ENCODE measurements at places on chromosomes 12 and 14.

DNA sequence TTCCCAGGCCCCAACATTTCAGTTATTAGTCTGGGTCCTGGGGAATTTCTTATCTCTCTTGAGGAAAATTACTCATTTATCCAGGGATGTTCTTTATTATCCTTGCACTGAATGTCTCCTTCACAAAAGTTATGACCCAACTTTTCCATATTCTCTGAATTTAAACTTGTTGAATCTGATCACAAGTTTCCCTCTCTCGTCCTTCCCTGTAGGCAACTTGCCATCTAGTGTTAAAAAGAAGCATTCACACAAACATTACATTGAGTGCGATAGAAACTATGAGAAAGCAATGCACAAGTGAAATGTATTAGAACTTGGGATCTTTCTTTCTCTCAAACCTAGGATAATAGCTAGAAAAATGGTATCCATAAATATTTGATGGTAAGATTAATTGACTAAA, 608.4 kb downstream of the FSCB start:
- DNase-seq, result no peak

DNA sequence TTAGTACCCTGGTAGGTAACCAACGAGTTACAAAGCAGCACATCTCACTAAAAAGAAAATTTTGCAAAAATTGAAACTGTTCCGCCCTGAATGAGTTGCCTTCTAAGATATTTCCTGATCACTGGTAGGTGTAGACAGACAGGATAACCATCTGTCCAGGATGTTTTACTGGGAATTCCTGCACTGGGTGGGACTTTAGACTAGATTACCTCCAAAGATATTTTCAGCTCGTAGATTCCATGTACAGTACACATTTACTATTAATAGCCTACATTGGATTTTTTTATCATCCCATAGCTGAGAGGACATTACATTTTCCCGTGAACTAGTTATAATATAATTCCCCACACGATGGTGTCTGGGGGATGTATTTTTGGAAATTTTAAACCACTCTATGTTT, 139.6 kb downstream of the DYRK2 start:
- no peak for DNase-seq

- DNase-seq, result no peak
Measured at GRCh38 chr12:118166946-118167345, 31.0 kb downstream of the PEBP1 start.

- no peak for DNase-seq
Measured at GRCh38 chr12:88662961-88663360, 82.7 kb upstream of the KITLG start.

GRCh38 chr12:46839964-46840363, 14.2 kb upstream of the SLC38A4 start:
- DNase-seq, result no peak

- no peak for DNase-seq
Measured at GRCh38 chr12:75438059-75438754, 42.3 kb upstream of the GLIPR1 start.

DNA sequence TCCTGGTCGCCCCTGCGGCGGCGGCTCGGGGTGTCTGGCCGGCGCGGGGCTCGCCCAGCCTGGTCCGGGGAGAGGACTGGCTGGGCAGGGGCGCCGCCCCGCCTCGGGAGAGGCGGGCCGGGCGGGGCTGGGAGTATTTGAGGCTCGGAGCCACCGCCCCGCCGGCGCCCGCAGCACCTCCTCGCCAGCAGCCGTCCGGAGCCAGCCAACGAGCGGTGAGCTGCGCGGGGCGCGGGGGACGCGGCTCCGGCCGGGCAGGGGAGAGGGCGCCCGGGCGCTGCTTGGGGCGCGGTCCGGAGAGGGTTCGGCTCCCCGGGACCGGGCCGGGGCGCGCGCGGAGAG, at the start of gene LGALS3:
Gene LGALS3, plus strand, starts transcription at position 167 of the 342 bp plus-strand sequence. CDS start 8,122 bp downstream, outside the sequence.
- DNase-seq, result no peak

- DNase-seq, result no peak
Measured at GRCh38 chr12:15278816-15279658, 43.3 kb upstream of the PTPRO start.

DNA sequence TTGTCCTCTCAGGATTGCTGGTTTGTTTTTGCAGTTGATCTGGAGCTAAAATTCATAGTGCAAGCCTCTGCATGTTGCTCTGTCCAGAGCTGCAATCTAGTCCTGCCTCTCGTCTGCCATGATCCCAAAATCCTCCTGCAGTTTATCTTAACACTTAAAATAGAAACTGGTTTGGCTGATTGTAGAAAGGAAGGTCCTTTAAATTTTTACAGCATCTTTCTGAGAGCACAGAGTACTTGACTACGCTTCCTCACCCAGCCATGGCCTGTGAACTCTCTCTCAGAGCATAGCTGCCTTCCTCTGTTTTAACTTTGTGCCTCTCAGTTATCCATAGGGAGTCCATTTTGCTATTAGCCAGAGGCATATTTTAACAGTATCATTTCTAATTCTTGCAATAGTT, 877.1 kb downstream of the C12orf50 start:
- no peak for DNase-seq

DNA sequence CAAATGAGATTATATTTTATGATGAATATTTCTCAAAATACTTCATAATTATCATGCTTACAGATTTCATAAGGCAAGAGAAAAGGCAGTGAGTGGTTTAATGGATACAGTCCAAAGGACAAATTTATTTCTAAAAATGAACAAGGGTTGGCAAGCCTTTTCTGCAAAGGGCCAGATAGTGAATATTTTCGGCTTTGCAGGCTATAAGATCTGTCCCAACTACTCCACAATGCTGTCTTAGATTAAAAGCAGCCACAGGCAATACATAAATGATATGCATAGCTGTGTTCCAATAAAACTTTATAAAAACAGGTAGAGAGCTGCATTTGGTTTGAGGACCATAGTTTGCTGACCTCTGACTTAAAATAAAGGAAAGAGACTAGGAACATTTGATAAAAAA, 42.9 kb upstream of the STK38L start:
- DNase-seq, result no peak

GRCh38 chr14:68522510-68523325, 270.1 kb downstream of the ZFP36L1 start:
- no peak for DNase-seq

- no peak for DNase-seq
Measured at GRCh38 chr14:91322623-91323022, 78.1 kb upstream of the GPR68 start.

- no peak for DNase-seq
Measured at GRCh38 chr12:83389237-83389996, 702.7 kb downstream of the TMTC2 start.

GRCh38 chr14:77654001-77654441, 37.6 kb upstream of the SPTLC2 start:
- no peak for DNase-seq

- DNase-seq, result no peak
Measured at GRCh38 chr14:21093769-21094681, 4.4 kb downstream of the ZNF219 start.

DNA sequence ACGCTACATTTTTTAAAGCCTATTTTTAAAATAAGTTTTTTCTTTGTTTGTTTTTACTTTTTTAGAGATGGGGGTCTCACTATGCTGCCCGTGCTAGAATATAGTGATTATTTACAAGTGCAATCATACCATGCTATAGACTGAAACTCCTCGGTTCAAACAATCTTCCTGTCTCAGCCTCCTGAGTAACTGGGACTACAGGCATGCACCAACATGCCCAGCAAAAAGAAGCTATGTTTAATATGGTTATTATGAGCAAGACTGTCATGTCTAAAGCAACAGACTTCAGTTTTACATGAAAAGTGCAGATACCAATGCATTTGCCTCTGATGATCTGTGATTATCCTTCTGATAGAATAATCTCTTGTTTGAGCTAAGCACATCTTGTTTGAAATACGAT, 45.6 kb upstream of the SGPP1 start:
- no peak for DNase-seq

DNA sequence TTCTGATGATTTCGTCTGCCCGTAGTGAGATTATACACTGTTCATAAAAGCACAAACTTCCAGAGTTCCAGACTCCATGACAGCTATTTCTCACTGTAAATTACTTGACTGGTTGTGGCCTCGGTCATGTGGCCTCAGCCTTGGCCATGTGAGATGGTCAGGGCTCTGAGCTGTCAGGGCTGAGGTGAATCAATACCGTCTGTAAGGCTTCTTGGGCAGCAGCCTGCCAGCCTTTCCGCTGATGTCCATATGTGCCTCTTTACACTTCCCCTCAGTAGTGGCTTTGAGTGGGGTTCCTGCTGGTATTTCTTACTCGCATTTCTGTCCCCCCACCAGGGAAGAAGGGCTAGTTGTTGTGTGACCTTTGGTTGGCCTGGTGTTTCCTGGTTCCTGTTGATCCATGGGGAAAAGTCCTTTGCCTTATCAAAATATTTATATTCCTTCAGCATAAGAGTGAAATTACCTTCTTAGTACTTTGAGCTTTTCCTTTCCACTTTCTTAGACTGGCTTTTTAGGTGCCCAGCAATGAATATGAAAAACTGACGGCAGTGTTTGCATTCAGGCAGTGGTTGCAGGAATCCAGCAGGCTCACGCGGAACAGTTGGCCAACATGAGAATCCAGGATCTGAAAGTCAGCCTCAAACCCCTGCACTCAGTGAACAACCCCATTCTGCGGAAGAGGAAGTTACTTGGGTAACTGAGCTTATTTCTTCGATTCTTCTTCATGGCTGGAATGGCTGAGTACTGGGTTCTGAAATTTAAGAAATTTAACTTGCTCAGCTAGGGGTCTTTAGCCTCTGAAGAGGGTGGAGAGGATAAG, 46.1 kb downstream of the MAPKAPK5 start:
- DNase-seq, result no peak

GRCh38 chr14:75267141-75267721, 11.4 kb upstream of the FOS start:
- DNase-seq, result no peak

- DNase-seq, result no peak
Measured at GRCh38 chr14:106216679-106217078, 690.3 kb downstream of the TMEM121 start.

DNA sequence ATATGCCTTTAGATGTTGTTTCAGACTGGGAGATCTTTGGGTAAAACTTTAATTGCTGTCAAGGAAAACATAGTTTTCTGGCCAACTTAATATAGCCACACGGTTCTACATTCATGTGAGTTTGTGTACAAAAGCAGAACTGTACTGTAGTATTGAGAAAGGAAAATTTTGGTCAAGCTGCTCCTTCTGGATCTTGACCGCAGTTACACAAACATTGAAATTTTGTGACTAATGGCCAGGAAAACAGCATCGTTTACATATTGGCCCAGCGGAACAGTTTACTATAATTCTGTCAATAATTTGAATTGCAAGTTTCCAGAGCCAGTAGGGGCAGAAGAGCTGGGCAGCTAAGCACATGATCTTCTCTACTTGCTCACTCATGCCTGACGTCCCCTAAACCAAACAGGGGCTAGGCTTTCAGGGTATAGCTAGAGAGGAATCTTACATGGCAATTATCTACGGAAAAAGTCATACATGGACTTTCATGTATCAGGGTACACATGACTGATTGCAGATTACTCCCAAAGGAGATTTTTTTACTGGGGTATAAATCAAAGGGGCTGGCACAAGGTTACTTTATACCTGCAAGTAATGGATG, 11.4 kb upstream of the ART4 start:
- no peak for DNase-seq

- DNase-seq, result no peak
Measured at GRCh38 chr14:36313206-36313605, 7.2 kb downstream of the MBIP start.

DNA sequence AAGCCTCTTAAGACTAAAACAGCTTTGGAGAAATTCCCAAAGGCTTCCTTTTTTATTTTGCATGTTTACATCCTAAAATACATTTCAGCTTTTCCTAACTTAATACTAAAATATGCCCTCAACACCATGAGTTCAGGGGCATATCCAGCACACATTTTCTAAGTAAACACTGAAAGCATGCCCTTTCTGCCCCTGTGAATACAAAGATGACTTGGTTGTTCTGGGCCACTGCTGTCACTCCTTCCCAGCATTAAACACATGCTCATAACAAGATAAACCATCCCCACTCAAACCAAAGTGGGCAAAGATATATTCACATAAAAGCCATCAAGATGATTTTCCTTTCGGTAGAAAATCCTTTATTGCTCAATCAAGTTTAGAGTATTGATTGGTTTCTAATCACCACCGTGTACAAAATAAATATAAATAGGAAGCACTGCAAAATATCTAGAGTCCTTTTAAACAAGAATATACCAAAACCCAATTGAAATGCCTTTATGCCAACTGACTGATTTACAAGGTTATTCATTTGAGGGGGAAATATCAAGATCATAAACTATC, 1.9 kb downstream of the CCNB1IP1 start:
- DNase-seq, result no peak

- peak; percentile 6 for DNase-seq
Measured at GRCh38 chr14:101220921-101221510, 317.5 kb upstream of the RTL1 start.

DNA sequence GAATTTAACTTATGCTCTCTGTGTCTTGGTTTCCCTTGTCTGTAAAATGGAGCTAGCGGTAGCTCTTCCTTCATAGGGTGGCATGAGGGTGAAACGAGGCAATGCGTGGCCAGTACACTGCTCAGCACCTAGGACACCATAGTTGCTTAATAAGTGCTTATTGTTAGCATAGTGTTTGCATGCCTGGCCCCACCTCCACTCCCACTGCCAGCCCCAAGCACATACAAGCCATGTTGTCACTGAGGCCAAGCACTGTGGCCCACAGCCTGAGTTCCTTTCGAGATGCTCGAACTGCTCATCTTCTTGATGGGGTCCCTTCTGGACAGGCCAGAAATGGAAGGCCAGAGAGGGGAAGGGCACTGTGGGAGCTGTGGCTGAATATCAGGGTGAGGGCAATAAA, 839 bp downstream of the FICD start:
- no peak for DNase-seq

- no peak for DNase-seq
Measured at GRCh38 chr12:94736004-94736403, 85.6 kb upstream of the TMCC3 start.

- no peak for DNase-seq
Measured at GRCh38 chr12:47762850-47763465, 4.3 kb upstream of the RAPGEF3 start.

DNA sequence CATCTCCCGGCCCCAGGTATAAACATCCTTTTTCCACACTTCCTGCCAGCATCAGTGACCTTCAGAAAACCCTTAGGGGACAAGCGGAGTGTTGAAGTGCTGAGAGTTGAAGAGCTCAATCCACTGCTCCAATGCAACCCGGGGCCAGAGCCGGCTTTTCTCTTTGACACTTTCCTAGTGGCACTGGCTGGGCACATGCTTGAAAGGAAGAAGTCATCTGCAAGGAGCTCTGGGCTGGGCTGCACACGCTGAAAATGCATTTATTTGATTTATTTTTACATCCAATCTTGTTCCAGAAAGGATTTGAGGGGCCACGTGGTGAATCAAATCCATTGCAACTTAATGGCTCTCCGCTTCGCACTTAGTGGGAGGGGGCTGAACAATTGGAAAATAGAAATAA, 229.0 kb upstream of the DIO3 start:
- DNase-seq, result no peak

DNA sequence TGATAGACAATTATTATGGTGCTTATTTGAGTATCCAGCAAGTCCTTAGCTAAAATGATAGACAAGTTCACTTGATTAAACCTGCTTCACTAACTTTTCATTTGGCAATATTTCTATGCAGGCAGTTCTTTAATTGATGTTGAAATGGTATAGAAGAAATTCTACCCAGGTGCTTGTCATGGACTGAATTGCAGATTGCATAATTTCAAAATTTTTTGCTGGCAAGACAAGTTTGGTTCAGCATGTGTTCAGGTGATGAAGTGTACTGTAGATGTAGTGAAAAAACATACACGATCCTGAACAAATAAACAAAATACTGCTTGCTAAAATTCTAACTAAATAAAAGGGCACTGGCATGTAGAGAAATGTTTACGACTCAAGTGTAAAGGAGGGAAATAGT, 189.0 kb downstream of the FOXA1 start:
- DNase-seq, result no peak
